ENCODE measurements at places on chromosomes 12 and 14. TPM values are rescaled to one million over a fixed set of nuclear protein-coding genes. Genes with fewer than 3 reads are reported as not detected.

Gene CDKN3
- total RNA-seq = 12.8 TPM

Gene AKAP3
- total RNA-seq = 1.8 TPM

Gene DACT1
- total RNA-seq = 38.0 TPM

Gene SLC6A13
- total RNA-seq = 25.9 TPM

Gene COA8
- 31.2 TPM for total RNA-seq

All from metanephros (tissue), 2 donors.